ENCODE measurements at places on chromosomes 11 and 22.

DNA sequence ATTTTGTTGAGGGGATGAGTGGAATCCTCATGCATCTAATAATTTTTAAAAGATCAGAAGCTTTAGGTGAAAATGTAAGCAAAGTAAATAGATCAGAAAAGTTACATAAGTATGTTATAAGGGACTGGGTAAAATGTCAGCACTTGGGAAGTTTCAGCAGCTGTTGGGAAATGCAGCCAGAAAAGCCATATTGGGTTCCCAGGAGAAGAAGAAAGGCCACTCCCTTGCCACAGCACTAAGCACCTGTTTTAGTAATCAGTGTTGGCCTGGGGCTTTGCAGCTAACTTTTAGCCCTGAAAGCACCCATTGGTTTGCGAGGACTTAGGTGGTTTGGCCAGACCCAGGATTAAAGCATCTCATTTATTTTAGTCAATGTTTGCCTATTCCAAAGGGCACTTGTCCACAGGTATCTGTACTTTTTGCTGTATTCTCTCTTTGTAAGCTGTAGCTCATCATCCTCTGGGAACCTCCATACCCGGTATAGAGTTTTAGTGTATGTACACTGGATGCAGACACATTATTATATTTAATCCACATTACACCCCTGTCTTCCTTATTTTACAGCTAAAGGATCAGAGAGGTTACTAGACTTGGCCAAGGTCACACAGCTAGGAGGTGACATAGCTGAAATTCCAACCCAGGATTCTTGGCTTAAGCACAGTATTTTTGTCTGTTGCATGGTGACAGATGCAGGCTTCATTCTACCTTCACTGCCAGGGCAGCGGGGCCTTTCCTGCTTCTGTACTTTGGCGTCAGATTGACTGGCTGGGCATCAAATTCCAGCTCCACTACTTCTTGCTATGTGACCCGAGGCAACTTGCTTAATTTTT, 127.7 kb upstream of the SESN3 start:
- no peak overlapping the region for H3K4me3 ChIP-seq
- no peaks in the 10 kb centered on the region for H3K27me3 ChIP-seq

GRCh38 chr11:100695911-100696310, 8.8 kb downstream of the ARHGAP42 start:
- H3K27me3 ChIP-seq: no peaks in the 10 kb centered on the region
- H3K4me1 ChIP-seq: no peaks in the 10 kb centered on the region
- H3K4me3 ChIP-seq: no peak overlapping the region
- no peak for DNase-seq

- no peak overlapping the region for H3K27ac ChIP-seq
- no peaks in the 10 kb centered on the region for H3K36me3 ChIP-seq
- H3K4me3 ChIP-seq: no peak overlapping the region
Observed at GRCh38 chr11:79052544-79052943, 388.3 kb downstream of the TENM4 start.

DNA sequence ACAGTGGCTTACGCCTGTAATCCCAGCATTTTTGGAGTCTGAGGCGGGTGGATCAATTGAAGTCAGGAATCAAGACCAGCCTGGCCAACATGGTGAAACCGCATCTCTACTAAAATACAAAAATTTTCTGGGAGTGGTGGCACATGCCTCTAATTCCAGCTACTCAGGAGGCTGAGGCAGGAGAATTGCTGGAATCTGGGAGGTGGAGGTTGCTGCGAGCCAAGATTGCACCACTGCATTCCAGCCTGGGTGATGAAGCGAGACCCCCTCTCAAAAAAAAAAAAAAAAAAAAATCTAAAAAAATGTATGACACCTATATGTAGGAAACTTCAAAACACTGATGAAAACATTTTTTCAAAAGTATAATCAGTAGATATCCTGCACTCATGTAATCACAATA, 242.7 kb upstream of the CHORDC1 start:
- no peak for DNase-seq
- H3K4me3 ChIP-seq: no peak overlapping the region
- H3K36me3 ChIP-seq: no peaks in the 10 kb centered on the region
- no peak overlapping the region for H3K27ac ChIP-seq
- H3K4me1 ChIP-seq: peaks cover 1% of the 10 kb centered on the region
- H3K27me3 ChIP-seq: no peaks in the 10 kb centered on the region

GRCh38 chr11:10807493-10808234, 1.1 kb downstream of the EIF4G2 start:
- peaks cover 15% of the 10 kb centered on the region for H3K36me3 ChIP-seq
- peak overlapping the region; percentile 65 for H3K27ac ChIP-seq
- H3K4me3 ChIP-seq: peak overlapping the region; percentile 94
- H3K27me3 ChIP-seq: no peaks in the 10 kb centered on the region
- DNase-seq: peak; percentile 84

- no peak for DNase-seq
- H3K4me1 ChIP-seq: peaks cover 5% of the 10 kb centered on the region
- no peak overlapping the region for H3K4me3 ChIP-seq
- no peaks in the 10 kb centered on the region for H3K36me3 ChIP-seq
- H3K27ac ChIP-seq: peak overlapping the region; percentile 48
Observed at GRCh38 chr11:15180212-15180792, 65.6 kb downstream of the INSC start.

GRCh38 chr11:15289723-15290122, 175.0 kb downstream of the INSC start:
- H3K4me3 ChIP-seq: no peak overlapping the region
- H3K27ac ChIP-seq: no peak overlapping the region
- no peak for DNase-seq
- no peaks in the 10 kb centered on the region for H3K27me3 ChIP-seq

DNA sequence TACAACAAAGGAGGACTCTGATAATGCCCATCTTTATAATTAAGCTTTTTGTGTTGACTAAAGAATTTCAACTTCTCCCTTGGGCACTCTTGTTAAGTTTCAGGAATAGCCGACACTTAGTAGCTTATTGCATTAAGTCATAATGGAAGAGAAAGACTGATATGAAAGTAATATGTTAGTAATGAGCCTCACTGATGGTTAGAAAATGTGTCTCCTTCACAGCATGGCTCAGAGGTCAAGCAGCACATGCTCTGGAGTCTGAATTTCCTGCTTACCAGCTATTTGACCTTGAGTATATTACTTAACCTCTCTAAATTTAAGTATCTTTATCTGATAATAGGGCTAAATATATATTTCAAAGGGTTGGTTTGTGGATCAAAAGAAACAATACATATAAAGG, 39.0 kb downstream of the PDGFD start:
- no peak overlapping the region for H3K4me3 ChIP-seq
- peaks cover 8% of the 10 kb centered on the region for H3K4me1 ChIP-seq
- no peak for DNase-seq
- no peak overlapping the region for H3K27ac ChIP-seq
- H3K36me3 ChIP-seq: no peaks in the 10 kb centered on the region
- H3K27me3 ChIP-seq: no peaks in the 10 kb centered on the region

DNA sequence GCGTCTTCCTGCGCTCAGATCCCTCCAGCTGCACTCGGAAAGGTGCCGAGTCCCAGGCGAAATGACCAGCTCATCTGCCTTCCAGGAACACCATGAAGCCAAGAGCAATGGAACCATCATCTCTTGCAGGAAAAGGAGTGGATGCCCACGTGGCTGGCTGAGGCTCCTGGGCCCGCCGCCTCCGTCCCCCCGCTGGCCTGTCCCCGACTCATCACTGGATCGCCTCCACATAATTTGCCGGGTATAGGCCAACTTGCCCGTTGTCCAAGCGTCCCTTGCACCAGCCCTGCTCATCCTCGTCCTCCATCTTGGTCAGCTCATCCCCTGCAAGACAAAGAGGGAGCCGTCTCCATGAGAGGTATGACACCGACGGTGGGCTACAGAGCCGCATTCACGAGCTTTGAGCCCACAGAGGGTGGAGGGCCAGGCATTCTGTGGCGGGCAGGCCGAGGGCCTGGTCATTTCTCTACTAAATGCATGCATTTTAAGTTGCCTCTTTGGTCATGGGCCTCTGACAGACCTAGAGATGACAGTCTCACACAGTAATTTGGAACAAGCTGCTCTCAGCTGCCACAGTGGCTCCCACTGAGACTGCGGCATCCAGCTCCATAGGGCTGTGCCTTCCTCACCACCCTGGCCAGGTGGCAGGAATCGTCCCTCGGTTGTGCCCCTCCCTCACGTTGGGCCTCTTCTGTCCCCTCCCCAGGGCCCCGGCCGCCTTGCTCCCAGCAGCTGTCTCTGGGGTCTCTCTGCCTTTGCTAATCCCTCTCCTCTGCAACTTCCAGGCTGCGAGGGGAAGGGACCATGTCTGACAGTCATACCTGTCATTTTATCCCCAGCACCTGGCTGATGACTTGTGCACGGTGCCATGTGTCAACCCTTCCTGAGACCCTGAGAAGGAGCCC, 14.3 kb upstream of the ARFGAP3 start:
- H3K36me3 ChIP-seq: no peaks in the 10 kb centered on the region
- H3K4me1 ChIP-seq: no peaks in the 10 kb centered on the region
- no peak overlapping the region for H3K27ac ChIP-seq
- no peak overlapping the region for H3K4me3 ChIP-seq

- H3K27ac ChIP-seq: no peak overlapping the region
- peaks cover 2% of the 10 kb centered on the region for H3K4me1 ChIP-seq
- no peaks in the 10 kb centered on the region for H3K27me3 ChIP-seq
- no peak for DNase-seq
- H3K36me3 ChIP-seq: no peaks in the 10 kb centered on the region
- no peak overlapping the region for H3K4me3 ChIP-seq
Observed at GRCh38 chr11:78291503-78292108, 102.9 kb downstream of the USP35 start.

- no peak overlapping the region for H3K27ac ChIP-seq
- no peak for DNase-seq
- no peaks in the 10 kb centered on the region for H3K36me3 ChIP-seq
- H3K4me3 ChIP-seq: no peak overlapping the region
- no peaks in the 10 kb centered on the region for H3K4me1 ChIP-seq
- no peaks in the 10 kb centered on the region for H3K27me3 ChIP-seq
Observed at GRCh38 chr22:46303347-46303965, 6.8 kb downstream of the GTSE1 start.

- no peak for DNase-seq
- no peaks in the 10 kb centered on the region for H3K4me1 ChIP-seq
- H3K4me3 ChIP-seq: no peak overlapping the region
Observed at GRCh38 chr22:33771136-33771535, 149.1 kb downstream of the LARGE1 start.

DNA sequence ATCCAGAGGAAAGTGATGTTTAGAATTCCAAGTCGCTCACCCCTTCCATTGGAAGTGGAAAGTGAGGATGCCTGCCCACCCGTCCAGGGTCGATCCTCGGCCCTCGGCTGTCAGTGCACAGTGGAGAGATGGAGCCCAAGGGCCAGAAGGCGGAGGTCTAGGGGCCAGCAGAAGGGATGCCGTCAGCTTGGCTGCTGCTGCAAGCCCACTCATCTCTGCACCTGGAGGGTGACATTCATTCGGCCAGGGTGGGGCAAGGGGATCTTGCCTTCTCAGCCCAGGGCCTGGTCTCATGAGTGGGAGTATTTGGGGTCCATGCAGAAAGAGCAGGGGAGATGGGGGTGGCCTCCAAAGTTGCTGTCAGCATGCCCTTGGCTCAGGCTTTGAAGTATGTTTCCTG, 30.7 kb downstream of the LINC01488 start:
- H3K27me3 ChIP-seq: no peaks in the 10 kb centered on the region
- no peak overlapping the region for H3K4me3 ChIP-seq
- no peak overlapping the region for H3K27ac ChIP-seq
- no peaks in the 10 kb centered on the region for H3K36me3 ChIP-seq
- no peaks in the 10 kb centered on the region for H3K4me1 ChIP-seq

DNA sequence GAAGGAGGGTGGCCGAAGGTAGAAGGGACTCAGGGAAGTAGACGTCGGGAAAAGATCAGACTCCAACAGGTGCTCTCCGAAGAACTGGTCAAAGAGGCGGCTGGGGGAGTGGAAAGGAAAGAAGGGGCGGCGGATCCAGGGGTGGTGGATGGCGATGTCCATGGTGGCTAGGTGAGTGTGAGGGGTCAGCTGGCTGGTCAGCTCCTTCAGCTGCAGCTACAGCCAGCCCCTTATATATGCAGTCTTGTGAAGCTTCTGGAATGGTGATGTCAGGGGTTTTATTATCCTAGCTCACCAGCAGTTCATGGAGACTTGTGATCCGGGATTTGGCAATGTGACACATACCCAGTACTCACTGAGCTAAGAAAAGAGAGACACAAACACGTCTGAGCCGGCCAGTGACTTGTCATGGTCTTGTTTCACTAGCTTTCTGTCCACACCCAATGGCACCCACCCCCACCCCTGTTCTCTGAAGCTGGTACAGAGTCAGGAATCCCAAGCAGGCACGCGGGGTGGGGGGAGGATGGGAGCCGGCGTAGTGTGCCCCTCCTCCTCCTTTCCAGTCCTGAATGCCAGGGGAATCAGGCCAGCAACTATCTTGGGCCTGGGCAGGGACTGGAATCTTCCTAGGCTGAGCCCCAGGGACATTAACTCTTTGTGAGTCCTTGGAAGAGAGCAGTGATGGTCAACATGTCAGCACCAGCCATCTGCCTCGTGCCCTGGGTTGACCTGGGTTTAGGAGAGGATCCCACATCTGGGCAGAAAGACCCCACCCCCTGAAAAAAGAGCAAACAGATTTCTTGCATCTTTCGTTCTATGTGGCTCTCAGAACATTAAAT, at the start of gene CRYAB:
TSS of gene CRYAB (minus strand) at position 208 of the 839 bp plus-strand sequence. CDS start at position 162, 46 bp downstream.
- no peaks in the 10 kb centered on the region for H3K27me3 ChIP-seq
- H3K27ac ChIP-seq: peak within 1 kb of the TSS; percentile 97
- H3K36me3 ChIP-seq: no peaks in the 10 kb centered on the region
- H3K4me3 ChIP-seq: peak within 1 kb of the TSS; percentile 98
- DNase-seq: peak; percentile 92
- peaks cover 6% of the 10 kb centered on the region for H3K4me1 ChIP-seq

DNA sequence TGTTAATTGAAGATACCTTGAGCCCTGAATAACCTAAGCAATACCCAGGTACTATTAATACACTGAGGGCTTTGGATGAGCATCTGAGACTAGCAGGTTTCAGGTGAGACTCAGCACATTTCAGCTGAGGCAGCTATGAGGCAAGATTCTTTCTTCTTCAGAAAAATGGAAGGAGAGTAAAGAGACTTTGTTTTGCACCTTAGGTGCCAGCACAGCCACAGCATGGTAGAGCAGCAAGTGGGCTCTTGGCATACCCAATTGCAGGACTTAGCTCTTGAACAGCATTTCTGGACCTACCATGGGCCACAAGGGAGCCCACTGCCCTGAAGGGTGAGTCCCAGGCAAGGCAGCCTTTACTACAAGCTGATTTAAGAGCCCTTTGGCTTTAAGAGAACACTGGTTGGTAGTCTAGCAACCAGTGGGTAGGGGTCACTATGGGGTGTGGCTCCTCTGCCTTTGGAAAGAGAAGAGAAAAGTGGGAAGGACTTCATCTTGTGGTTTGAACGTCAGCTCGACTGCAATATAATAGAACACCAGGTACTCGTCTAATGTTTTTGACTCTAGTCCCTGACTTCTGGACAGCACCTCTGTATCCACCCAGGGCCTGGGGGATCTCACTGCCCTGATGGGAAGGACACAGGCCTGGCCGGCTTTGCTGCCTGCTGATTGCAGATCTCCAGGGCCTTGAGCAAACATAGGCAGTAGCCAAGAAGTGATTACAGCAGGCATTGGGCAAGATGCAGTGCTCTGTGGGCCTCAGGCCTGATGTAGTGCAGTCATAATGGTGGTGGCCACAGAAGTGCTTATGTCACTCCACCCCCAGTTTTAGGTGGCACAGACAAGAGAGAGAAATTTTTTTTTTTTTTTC, 73.3 kb downstream of the GLYATL1 start:
- H3K4me1 ChIP-seq: no peaks in the 10 kb centered on the region
- no peak overlapping the region for H3K4me3 ChIP-seq
- no peak overlapping the region for H3K27ac ChIP-seq
- H3K27me3 ChIP-seq: no peaks in the 10 kb centered on the region
